ENCODE measurements at places on chromosomes 11 and 22. TPM values are rescaled to one million over a fixed set of nuclear protein-coding genes. Genes with fewer than 3 reads are reported as not detected.

DNA sequence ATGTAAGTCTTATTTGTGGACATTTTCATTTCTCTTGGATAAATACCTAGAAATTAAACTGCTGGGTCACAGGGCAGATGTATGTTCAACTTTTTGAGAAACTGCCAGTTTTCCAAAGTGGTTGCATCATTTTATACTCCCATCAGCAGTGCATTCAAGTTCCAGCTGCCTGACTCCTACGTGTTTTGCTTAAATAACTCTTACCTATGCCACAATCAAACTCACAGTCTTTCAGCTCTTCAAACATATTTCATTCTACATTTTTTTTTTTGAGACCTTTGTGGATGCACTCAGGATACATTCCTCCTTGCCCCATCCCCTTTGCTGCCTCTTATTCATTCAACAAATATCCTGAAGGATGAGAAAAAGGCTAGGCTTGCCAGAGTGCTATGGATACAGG, 9.2 kb downstream of the TCF20 start:
- DNase-seq: no peak

GRCh38 chr11:132357811-132358572, 987.6 kb downstream of the NTM start:
- DNase-seq: no peak

DNA sequence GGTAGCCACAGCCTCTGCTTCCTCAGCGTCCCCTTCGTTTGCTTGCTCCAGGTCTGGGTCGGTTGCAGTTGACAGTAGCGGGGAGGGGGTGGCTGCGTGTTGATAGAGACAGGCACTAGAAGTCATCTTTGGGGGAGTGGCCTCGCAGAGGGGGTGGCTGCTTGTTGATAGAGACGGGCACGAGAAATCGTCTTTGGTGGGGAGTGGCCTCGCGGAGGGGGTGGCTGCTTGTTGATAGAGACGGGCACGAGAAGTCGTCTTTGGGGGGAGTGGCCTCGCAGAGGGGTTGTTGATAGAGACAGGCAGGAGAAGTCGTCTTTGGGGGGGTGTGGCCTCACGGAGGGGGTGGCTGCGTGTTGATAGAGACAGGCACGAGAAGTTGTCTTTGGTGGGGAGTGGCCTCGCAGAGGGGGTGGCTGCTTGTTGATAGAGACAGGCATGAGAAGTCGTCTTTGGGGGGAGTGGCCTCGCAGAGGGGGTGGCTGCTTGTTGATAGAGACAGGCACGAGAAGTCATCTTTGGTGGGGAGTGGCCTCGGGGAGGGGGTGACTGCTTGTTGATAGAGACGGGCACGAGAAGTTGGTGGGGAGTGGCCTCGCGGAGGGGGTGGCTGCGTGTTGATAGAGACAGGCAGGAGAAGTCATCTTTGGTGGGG, 328.3 kb downstream of the TBC1D22A start:
- no peak for DNase-seq

DNA sequence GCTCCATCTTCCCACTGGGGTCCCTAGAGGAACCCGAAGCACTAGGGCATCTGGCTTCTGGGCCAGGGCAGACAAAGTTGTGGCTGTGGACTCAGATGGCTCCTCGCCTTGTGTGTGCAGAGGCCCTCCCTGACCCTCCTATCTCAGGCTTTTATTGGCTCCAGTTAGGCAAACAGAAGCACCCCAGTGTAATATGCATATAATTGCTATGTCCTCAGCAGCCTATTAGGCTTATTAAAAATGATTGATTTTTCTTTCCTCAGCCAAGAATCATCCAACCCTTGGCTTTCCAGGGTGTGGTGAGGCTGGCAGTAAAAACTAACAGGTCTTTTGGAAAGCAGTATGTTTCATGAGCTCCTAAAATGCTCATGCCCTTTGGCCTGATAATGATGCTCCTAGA, 22.3 kb downstream of the UPB1 start:
- DNase-seq: no peak

CNTN5 gene
- total RNA-seq: 0.17 TPM

OR5L2 gene
- total RNA-seq: not detected

- peak; percentile 77 for DNase-seq
Observed at GRCh38 chr22:37681556-37682049, 4.5 kb upstream of the NOL12 start.

TIMP3 gene
- 180 TPM for total RNA-seq

- DNase-seq: no peak
Observed at GRCh38 chr11:40133498-40133897, 1326.0 kb downstream of the LRRC4C start.

DNA sequence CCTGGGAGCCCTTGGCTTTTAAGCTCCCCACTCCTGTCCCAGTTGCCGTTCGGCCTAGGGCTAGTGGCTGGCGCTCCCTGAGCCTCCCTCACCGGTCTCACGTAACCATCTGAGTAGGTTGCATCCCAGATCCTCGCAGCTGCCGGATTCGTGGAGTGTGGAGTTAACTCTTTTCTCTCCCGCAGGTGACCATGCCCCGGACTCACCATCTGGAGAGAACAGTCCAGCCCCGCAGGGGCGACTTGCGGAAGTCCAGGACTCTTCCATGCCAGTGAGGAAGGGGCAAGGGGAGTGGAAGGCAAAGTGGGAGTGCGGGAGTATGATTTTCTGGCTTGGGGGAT, 902 bp downstream of the MUS81 start:
- no peak for DNase-seq

DNA sequence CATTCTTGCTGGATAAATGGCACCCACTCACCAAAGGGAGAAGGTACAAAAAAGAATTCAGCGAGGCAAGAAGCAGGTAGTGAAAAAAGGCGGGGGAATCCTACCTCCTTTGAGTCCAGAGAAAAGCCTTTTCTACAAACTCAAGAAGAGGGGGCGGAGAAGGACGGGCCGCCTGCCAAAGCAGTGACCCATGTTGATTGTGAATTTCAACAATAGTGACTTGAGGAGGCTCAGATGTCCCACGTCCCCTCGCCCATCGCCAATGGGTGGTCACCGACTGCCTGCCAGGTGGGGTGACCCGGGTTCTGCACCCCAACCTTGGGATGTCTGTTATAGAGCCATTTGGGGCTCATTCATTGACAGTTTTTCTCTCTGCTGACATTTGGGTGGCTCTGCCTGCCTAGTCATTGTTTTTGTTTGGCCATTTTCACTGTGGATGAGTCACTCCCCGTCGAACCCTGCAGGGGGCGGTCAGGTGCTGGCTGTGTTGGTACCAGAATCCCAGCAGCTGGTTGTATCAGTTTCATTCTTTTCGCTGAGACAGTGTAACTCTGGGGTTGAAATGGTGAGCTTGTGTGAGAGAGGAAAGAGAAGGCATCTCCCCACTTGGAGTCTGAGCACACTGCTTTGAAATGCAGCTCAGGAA, 163.4 kb upstream of the NCAM1 start:
- peak; percentile 56 for DNase-seq

GPHA2 gene
- 1.3 TPM for total RNA-seq

DNA sequence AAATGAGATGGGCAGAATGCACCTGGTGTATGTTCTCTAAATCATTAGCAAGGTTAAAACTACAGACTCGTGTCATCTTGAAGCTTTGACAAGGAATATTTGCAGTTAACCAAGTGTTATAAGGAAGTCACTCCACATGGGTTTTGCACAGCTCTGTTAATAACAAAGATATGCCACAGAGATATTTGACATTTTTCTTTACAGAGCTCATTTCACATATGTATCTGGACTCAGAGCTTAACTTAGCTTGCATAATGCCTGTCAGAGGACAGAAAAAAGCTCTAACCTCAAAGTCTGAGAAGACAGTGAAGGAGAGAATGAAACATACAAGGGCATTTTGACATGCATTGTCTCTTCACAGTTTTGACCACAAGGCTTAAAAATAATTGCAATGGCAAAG, 105.5 kb downstream of the C11orf87 start:
- DNase-seq: no peak

FAM111A gene
- total RNA-seq: 41.0 TPM

GRCh38 chr11:94926698-94927237, 46.6 kb downstream of the CWC15 start:
- peak; percentile 84 for DNase-seq

DNA sequence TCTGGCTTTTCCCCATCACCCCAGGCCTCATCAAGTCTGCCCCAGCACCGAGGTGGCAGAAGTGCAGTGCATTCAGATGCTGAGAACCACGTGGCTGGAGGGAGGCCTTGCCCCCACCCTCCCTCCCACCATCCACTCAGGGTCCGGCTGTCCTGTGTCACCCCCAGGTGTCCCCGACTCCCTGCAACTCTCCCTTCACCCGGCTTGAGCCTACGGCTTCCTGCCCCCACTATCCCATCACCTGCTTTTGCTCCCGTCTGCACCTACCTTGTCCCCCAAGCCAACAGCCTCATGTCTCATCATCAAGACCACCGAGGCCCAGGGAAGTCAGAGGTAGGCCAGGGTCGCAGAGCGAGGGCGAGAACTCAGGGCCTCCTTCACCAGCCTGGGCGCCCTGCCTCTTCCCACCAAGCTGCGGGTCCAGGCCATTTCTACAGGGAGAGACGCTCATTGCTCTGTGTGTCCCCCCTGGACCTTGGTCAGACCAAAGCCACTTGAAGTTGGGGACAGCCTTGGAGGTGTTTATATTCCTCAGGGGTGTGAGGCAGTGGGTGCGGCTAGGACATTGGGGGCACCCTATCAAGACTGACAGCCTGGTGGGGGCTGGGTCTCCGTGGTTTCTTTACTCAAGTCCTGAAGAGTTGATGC, 66.2 kb upstream of the CCND1 start:
- DNase-seq: no peak

- DNase-seq: no peak
Observed at GRCh38 chr22:19885841-19886592, 31.3 kb upstream of the GNB1L start.

- DNase-seq: peak; percentile 82
Observed at GRCh38 chr22:37544955-37545702, 15.2 kb upstream of the CDC42EP1 start.

DNA sequence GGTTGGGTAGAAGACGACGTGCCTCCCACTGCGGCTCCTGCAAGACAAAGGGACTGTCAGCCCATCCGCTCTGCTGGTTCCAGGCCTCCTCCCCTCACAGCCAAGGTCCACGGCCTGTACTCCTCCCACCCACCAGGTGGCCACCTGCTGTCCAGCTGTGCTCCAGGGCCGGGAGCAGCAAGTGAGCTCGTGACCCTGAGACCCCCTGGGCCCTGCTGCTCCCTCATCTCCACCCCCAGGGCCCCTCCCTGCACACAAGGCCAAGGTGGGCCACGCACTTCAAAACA, 27.4 kb downstream of the TSPAN4 start:
- DNase-seq: no peak

PTPN5 gene
- total RNA-seq: 0.43 TPM

GRCh38 chr11:58592760-58593472, 14.1 kb downstream of the ZFP91 start:
- no peak for DNase-seq

- no peak for DNase-seq
Observed at GRCh38 chr11:68009391-68010089, 587 bp upstream of the ALDH3B1 start.

Measured in mucosa of gallbladder (tissue), 1 donor.